Thoracic aorta (tissue), 2 donors: ENCODE measurements at places on chromosomes 2 and 18. TPM values are rescaled to one million over a fixed set of nuclear protein-coding genes. Genes with fewer than 3 reads are reported as not detected.

DNA sequence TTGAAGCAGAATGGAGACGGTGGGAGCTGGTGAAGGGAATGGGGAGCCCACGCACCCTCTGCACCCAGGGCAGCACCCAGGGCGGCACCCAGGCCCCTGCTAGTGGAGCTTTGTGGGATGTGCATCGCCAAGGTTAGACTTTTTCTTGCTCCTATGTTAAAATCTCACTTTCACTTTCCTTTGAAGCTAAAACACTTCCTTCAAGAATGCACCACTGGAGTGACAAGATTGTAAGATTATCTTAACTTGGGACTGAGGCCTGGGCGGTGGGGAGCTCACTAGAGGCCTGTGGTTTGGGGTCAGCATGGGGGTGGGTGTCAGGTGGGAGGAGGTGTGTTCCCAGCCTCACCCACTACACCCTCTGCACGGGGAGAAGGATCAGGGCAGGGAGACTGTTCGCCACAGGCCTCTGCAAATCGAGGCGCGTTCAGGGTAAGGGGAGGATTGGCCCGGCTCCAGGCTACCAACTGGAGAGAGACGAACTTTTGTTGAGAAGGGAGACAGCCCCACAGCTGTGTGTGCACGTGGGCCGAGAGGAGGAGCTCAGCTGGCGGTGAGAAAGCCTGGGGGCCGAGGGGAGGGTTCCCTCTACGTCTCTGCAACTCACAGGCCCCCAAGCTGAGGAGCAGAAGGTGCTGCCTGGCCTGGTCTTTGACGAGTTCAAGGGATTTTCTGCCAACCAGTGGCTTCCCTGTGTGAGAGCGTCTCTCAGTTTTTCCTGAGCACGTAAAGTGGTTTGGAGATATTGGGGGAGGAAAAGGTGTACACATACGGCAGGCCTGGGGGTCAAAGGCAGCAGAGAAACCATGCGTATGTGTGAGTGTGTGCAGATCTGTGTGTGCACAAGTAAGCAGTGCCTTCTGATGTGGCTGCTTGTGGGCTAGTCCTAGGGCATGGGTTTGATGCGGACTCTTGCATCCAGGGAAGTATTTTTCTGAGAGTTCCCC lies 147.7 kb downstream of the KLHL29 start:
- no peak overlapping the region for H3K4me3 ChIP-seq
- no peaks in the 10 kb centered on the region for H3K4me1 ChIP-seq
- no peak overlapping the region for H3K27ac ChIP-seq
- H3K27me3 ChIP-seq, result no peaks in the 10 kb centered on the region

GRCh38 chr2:124437811-124438210 lies 412.7 kb downstream of the CNTNAP5 start:
- no peaks in the 10 kb centered on the region for H3K27me3 ChIP-seq
- no peak for DNase-seq
- H3K36me3 ChIP-seq, result no peaks in the 10 kb centered on the region
- H3K27ac ChIP-seq, result no peak overlapping the region
- no peak overlapping the region for H3K4me3 ChIP-seq
- H3K4me1 ChIP-seq, result no peaks in the 10 kb centered on the region

DNA sequence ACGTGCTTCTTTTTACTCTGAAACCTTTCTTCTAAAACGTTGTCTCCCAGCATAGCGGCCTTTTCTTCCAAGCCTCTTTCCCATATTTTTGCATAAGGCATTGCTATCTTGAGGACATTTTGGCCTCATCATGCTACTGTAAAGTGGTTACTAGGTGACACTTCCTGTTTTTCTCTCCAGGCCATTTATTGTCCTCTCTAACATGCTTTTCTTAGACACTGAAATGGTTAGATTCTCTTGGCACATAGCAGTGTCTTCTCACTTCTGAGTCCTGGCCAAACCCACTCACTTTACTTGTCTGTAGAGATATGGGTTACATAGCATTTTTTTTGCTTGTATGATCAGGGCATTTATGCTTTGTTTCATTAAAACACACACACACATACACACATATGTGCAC lies 50.1 kb upstream of the KCNH7 start:
- H3K4me3 ChIP-seq, result no peak overlapping the region
- H3K27ac ChIP-seq, result no peak overlapping the region
- H3K4me1 ChIP-seq, result no peaks in the 10 kb centered on the region
- H3K36me3 ChIP-seq, result no peaks in the 10 kb centered on the region
- H3K27me3 ChIP-seq, result no peaks in the 10 kb centered on the region

DNA sequence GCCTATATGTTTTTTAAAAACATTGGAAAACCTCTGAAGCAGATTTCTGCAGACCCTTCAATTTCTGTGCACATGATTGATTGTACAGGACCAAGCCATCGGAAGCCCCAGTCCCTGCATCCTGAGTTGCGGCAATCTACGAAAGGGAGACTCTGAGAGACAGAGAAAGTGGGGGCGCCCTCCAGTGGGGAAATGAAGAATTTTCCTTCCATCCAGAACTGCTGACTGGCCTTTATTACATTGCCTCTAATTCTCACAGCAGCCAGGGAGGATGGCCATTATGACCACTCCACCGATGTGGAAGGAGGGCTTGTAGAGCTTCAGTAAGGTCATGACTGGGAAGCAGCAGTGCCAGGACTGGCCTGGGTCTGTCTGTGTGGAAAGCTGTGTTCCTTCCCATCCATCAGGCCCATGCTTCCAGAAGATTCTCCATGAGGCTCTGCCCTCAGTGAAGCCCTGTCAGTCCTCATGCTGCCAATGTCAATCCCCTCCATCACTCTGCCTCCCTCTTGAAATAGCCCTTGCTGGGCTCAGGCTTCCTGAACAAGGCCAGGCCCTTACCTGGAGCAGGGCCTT lies 20.0 kb upstream of the RESP18 start:
- H3K36me3 ChIP-seq, result no peaks in the 10 kb centered on the region
- no peak overlapping the region for H3K27ac ChIP-seq
- DNase-seq, result no peak
- H3K27me3 ChIP-seq, result no peaks in the 10 kb centered on the region
- H3K4me3 ChIP-seq, result no peak overlapping the region

The HOXD1 gene
- total RNA-seq, result 0.71 TPM

The DPP10 gene
- total RNA-seq, result not detected

DNA sequence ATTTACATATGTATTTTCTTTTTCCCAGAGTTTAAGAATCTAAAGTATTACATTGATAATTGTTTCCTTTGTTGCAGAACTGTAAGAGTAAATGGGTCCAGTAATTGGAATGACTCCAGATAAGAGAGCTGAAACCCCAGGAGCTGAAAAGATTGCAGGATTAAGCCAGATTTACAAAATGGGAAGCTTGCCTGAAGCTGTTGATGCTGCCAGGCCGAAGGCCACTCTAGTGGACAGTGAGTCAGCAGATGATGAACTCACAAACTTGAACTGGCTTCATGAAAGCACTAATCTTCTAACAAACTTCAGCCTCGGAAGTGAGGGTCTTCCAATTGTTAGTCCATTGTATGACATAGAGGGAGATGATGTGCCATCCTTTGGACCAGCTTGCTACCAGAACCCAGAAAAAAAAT lies 183.8 kb upstream of the STON1 start:
- DNase-seq, result no peak
- H3K27ac ChIP-seq, result peak overlapping the region; percentile 79
- H3K36me3 ChIP-seq, result no peaks in the 10 kb centered on the region
- H3K4me1 ChIP-seq, result peaks cover 48% of the 10 kb centered on the region
- no peak overlapping the region for H3K4me3 ChIP-seq
- H3K27me3 ChIP-seq, result no peaks in the 10 kb centered on the region

The GALNT5 gene
- 3.4 TPM for total RNA-seq

DNA sequence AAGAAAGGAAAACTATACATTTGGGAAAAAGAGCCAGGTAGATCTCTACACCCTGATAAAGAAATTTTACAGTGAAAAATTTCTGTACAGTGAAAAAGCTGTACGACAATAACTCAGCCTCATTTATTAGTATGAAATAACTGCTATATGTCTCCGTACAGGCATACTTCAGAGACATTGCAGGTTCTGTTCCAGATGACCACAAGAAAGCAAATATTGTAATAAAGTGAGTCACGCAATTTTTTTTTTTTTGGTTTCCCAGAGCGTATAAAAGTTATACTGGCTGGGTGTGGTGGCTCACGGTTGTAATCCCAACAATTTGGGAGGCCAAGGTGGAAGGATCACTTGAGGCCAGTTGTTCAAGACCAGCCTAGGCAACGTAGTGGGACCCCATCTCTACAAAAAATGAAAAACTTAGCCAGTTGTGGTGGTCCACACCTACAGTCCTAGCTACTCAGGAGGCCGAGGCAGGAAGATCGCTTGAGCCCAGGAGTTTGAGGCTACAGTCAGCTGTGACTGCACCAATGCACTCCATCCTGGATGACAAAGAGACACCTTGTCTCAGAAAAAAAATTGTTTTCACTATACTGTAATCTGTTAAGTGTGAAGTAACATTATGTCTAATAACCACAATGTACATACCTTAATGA lies 28.2 kb upstream of the AMMECR1L start:
- no peak overlapping the region for H3K4me3 ChIP-seq
- no peak for DNase-seq
- no peak overlapping the region for H3K27ac ChIP-seq
- no peaks in the 10 kb centered on the region for H3K36me3 ChIP-seq

The GLI2 gene
- total RNA-seq, result 5.4 TPM

DNA sequence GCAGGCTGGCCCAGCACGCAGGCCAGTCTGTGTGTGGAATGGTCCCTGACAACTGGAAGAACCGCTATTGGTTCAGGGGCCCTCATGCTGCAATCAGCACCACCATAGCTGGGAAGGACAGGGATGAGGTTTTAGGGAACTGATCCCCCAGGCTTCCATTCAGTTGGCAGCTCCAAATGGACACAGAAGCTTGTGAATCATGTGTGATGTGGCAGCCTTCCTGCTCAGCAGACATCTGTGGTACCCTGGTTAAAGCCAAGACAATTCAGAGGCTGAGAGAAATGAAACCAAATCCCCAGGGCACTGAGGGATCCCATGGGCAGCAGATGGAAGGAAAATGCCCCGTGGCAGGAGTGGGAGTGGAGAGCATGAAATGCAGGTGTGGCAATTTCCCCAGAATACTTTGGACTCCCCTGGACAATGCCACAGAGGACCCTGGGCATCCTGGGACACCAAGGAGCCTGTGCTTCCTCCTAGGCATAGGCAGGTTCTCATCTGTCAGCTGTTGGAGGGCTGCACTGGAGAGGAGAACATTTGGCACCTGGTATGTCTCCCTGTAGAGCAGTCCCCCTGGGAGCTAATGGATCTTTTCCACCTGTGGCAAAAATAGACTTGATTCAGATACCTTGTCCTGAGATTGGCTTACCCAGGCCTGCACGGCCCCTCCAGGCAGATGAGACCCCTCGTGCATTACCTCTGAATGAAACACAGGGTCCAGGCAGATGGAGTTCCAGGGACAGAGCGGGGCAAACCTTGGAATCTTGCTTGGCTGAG lies 162.2 kb upstream of the BCL2L11 start:
- H3K4me3 ChIP-seq, result no peak overlapping the region
- DNase-seq, result no peak
- H3K27ac ChIP-seq, result no peak overlapping the region
- no peaks in the 10 kb centered on the region for H3K27me3 ChIP-seq
- no peaks in the 10 kb centered on the region for H3K4me1 ChIP-seq
- no peaks in the 10 kb centered on the region for H3K36me3 ChIP-seq

GRCh38 chr18:35161485-35161884 lies 79.3 kb upstream of the ZNF397 start:
- H3K36me3 ChIP-seq, result no peaks in the 10 kb centered on the region
- H3K27ac ChIP-seq, result no peak overlapping the region
- DNase-seq, result no peak
- no peaks in the 10 kb centered on the region for H3K27me3 ChIP-seq
- no peak overlapping the region for H3K4me3 ChIP-seq
- peaks cover 8% of the 10 kb centered on the region for H3K4me1 ChIP-seq

DNA sequence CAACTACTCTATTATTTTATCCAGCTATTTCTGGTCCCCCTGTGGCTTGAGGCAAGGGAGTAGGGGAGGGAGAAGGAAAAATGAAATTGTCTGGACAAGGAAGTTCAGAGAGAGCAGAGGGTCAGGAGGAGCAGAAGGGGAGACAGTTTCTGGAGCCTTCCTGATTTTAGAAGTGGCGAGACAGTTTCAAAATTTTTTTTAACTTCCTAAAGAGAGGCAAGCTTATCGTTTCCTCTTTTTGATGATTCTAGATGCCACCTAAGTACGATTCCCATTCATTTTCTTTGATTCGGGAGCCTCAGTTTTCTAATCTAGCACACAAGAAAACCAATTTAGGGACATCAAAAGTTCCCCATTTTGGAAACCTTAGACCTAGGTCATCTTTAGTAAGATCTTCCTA lies 96.9 kb upstream of the B3GNT2 start:
- no peaks in the 10 kb centered on the region for H3K4me1 ChIP-seq
- no peak overlapping the region for H3K27ac ChIP-seq
- DNase-seq, result no peak
- no peaks in the 10 kb centered on the region for H3K27me3 ChIP-seq

DNA sequence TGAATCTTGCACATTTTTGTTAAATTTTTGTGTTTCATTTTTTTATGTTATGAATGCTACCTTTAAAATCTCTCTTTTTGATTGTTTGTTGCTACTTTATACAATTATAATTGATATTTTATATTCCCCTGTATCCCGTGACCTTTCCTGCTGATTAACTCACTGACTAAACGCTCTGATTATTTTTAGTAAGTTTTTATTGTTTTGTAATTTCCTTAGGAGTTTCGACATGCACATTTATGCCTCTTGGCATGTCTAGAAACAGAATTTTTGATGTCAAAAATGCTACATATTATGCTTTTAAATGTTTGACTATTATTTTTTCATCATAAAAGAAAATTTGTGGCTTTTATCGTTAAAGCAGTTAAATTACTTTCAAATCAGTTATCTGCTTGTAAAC lies 1131.6 kb upstream of the TMEFF2 start:
- no peak for DNase-seq
- H3K27me3 ChIP-seq, result no peaks in the 10 kb centered on the region
- H3K27ac ChIP-seq, result no peak overlapping the region
- H3K4me3 ChIP-seq, result no peak overlapping the region

DNA sequence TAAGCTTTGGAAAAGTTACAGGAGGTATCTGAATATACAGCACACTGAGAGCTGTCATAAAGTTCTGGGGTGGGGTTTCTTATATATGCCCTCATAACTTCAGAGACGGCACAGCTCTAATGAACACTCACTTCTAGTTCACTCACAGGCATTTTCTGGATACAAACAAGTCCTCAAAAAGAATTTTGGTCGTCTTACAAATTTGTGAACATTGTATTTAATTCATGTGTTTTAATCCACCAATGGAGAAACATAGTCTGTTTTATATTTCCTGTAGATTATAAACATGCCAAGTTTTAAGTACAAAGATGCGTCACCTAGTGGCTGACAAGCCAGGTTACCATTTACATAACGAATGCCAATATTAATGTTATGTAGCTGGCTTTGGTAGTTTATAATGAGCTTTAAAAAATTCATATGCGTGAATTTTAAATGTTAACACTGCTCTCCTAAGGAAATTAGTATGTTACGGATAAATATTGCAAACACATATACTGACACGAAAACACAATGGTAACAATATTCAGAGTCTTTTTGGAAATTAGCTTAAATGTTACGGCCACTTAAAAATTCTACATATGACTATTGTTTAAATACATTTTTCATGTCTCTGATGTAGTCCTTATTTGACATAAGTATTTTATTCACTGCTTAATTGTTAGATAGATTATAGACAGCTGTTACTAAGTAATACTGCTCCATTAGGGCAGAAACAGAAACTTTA lies 2.5 kb downstream of the COL3A1 start:
- peaks cover 28% of the 10 kb centered on the region for H3K4me1 ChIP-seq
- peaks cover 3% of the 10 kb centered on the region for H3K36me3 ChIP-seq
- no peaks in the 10 kb centered on the region for H3K27me3 ChIP-seq
- H3K27ac ChIP-seq, result peak overlapping the region; percentile 89
- no peak for DNase-seq
